Activated T-cell treated with anti-CD3 and anti-CD28 coated beads for 1 hour (primary cell): ENCODE measurements at places on chromosomes 4 and X.
A peak's percentile ranks its signal among the peaks of the same experiment; 100 is the strongest.

GRCh38 chrX:147912093-147912801, 528 bp downstream of the FMR1 start:
- peak; percentile 5 for DNase-seq

DNA sequence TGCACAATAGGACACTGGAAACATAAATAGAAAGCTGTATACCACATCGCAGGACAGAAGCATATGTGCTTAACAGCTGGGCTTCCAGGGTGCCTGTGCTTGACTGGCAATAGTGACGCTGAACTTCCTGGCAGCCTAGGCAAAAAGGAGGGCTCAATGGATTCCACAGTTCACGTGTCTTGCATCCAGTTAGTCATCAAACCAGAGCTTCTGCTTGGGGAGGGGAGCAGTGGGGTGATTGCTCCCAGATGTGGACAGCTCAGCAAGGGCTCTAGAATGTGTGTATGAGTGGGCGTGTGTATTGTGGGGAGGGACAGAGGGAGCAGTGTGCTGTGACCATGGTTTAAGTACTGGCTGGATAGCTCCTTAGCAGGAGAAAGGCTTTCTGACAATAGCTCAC, 2.3 kb downstream of the PRRG3 start:
- no peak for DNase-seq

- DNase-seq = no peak
Observed at GRCh38 chrX:121256647-121257046, 209.2 kb downstream of the GLUD2 start.

- peak; percentile 27 for DNase-seq
Observed at GRCh38 chr4:38177035-38177546, 216.9 kb downstream of the PTTG2 start.

GRCh38 chr4:47664051-47664826, 173.6 kb downstream of the CORIN start:
- no peak for DNase-seq

DNA sequence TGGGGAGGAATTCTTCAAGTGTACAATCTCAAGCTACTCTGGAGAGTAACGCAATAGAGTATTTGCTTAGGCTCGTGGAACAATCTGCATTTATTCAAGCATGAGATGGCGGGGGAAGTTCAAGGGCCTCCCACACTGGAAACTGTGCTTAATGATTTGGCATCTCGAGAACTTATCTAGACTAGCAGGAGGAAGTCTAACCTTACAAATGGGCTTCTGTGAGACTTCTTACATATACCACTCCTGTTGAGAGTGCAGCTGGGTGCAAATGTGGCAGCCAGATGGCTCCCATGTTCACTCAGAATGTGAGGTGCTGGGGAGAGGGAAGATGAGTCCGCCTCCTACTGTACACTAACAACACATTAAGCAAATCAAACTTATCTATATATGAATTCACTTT, 29.3 kb upstream of the PTPN13 start:
- DNase-seq = no peak

GRCh38 chrX:134840370-134840769, 150.4 kb upstream of the SMIM10 start:
- DNase-seq = no peak

- DNase-seq = no peak
Observed at GRCh38 chr4:19707876-19708275, 543.8 kb upstream of the SLIT2 start.
